ENCODE measurements at places on chromosomes 6 and 20.

GRCh38 chr6:124420116-124420840 lies 542.0 kb upstream of the RNF217 start:
- H3K27ac ChIP-seq = no peak overlapping the region
- H3K4me3 ChIP-seq = no peak overlapping the region
- H3K4me1 ChIP-seq = no peaks in the 10 kb centered on the region
- H3K27me3 ChIP-seq = no peaks in the 10 kb centered on the region

DNA sequence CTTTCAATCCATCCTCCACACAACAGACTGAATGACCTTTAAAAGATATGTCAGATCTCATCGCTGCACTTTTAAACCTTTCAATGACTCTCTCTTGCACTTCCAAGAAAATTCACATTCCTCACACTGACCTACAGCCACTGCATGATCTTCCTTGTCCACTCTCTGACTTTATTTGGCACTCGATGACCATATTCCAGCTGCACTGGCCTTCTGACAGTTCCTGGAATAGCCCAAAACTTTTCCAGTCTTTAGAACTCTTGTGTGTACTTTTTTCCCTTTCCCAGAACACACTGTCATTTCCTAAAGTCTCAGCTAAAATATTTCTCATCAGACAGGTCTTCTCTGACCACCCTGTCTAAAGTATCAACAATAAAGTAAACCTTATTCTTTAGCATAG lies 174.6 kb downstream of the ADGRG6 start:
- H3K4me1 ChIP-seq = peaks cover 9% of the 10 kb centered on the region
- H3K27me3 ChIP-seq = no peaks in the 10 kb centered on the region
- DNase-seq = no peak
- no peak overlapping the region for H3K27ac ChIP-seq
- no peak overlapping the region for H3K4me3 ChIP-seq

DNA sequence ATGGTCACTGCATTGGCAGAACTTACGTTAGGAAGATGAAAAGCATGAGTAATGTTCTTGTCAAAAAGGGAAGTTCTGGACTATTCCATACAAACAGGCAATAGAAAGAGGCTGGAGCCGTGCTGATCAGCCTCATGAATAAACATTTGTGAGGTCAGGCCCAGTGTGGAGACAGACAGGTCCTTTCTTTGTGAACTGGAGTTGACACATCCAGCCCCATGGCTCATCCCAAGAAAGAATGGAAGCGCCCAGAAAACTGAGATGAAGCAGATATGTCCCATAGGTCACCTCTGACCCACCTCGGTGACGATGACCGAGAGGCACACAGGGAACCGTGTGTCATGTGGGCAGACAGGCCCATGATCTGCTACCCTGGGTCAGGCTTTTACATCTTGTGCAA lies 276.0 kb upstream of the SGK1 start:
- no peak overlapping the region for H3K27ac ChIP-seq
- H3K4me1 ChIP-seq = no peaks in the 10 kb centered on the region
- H3K36me3 ChIP-seq = no peaks in the 10 kb centered on the region
- DNase-seq = no peak
- no peaks in the 10 kb centered on the region for H3K27me3 ChIP-seq

- peak overlapping the region; percentile 100 for H3K27ac ChIP-seq
- no peaks in the 10 kb centered on the region for H3K27me3 ChIP-seq
- no peak for DNase-seq
Measured at GRCh38 chr6:42781546-42781795, 381 bp upstream of the BICRAL start.

- DNase-seq = no peak
- no peaks in the 10 kb centered on the region for H3K4me1 ChIP-seq
- H3K4me3 ChIP-seq = no peak overlapping the region
- no peaks in the 10 kb centered on the region for H3K27me3 ChIP-seq
- H3K27ac ChIP-seq = no peak overlapping the region
- no peaks in the 10 kb centered on the region for H3K36me3 ChIP-seq
Measured at GRCh38 chr6:38192011-38192410, 372.5 kb downstream of the ZFAND3 start.

- H3K27ac ChIP-seq = no peak overlapping the region
- no peaks in the 10 kb centered on the region for H3K36me3 ChIP-seq
- no peaks in the 10 kb centered on the region for H3K27me3 ChIP-seq
- H3K4me3 ChIP-seq = no peak overlapping the region
Measured at GRCh38 chr6:148044261-148044751, 298.3 kb upstream of the SASH1 start.

GRCh38 chr6:108584323-108584722 lies 23.6 kb downstream of the FOXO3 start:
- H3K36me3 ChIP-seq = peaks cover 3% of the 10 kb centered on the region
- no peak overlapping the region for H3K4me3 ChIP-seq
- no peak overlapping the region for H3K27ac ChIP-seq
- no peak for DNase-seq
- peaks cover 26% of the 10 kb centered on the region for H3K4me1 ChIP-seq
- H3K27me3 ChIP-seq = no peaks in the 10 kb centered on the region

DNA sequence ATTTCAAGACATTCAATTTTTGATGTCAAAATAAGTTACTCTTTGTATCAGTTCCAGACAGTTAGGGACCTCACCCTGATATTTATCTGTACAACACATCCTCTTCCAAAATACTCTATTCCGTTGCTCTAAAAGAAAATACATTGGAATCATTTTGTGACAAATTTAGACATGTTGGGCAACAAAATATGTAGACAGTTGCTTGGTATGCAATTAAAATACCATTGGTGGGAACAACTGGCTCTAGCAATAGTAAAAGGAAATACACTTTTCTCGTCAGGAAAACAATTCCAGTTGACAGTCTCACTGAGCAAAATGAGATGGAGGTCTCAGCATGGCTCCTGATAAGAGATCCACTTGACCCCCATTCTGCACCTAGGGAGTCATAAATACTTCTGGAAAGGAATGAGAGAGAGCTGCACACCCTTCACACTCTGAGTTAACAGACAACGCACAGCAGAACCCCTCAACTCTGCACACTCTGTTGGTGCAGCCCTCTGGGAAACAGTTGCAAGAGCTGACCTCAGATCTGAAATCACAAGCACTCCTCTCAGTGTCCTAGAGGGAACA lies 171.3 kb upstream of the NT5E start:
- H3K4me1 ChIP-seq = no peaks in the 10 kb centered on the region
- no peak overlapping the region for H3K27ac ChIP-seq
- DNase-seq = no peak
- H3K27me3 ChIP-seq = no peaks in the 10 kb centered on the region

GRCh38 chr20:7622399-7622961 lies 317.8 kb downstream of the HAO1 start:
- no peak overlapping the region for H3K27ac ChIP-seq
- no peaks in the 10 kb centered on the region for H3K27me3 ChIP-seq
- DNase-seq = no peak
- no peaks in the 10 kb centered on the region for H3K36me3 ChIP-seq
- H3K4me1 ChIP-seq = no peaks in the 10 kb centered on the region

DNA sequence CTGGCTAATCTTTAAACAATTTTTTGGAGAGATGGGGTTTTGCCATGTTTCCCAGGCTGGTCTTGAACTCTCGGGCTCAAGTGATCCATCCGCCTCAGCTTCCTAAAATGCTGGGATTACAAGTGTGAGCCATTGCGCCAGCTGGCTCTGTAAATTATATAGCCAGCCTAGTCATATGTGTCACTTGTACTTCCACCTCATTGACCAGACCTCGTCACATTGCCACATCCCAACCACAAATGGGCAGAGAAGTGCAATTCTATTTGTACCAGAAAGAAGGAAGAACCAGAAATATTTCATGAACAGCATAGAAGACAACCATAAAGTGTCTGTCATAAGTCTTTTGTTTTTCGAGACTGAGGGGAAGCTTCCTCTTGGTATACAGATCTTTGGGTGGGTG lies 304.9 kb upstream of the RNF24 start:
- no peaks in the 10 kb centered on the region for H3K4me1 ChIP-seq
- peaks cover 9% of the 10 kb centered on the region for H3K27me3 ChIP-seq
- no peaks in the 10 kb centered on the region for H3K36me3 ChIP-seq
- H3K27ac ChIP-seq = no peak overlapping the region

DNA sequence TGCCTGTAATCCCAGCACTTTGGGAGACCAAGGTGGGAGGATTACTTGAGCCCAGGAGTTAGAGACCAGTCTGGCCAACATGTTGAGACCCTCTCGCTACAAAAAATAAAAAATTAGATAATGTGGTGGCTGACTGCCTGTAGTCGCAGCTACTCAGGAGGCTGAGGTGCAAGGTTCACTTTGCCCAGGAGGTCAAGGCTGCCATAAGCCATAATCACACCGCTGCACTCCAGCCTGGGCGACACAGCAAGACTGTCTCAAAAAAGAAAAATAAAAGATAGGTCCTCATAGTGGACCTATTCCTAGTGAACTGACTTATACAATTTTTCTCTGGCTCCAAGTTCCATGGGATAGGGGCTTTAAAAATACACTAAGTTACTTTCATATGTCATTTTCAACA lies 41.9 kb downstream of the MRS2 start:
- H3K36me3 ChIP-seq = no peaks in the 10 kb centered on the region
- no peak overlapping the region for H3K4me3 ChIP-seq
- DNase-seq = no peak
- peaks cover 7% of the 10 kb centered on the region for H3K4me1 ChIP-seq

GRCh38 chr6:19692506-19693298 lies 144.5 kb upstream of the ID4 start:
- H3K27me3 ChIP-seq = peaks cover 27% of the 10 kb centered on the region
- H3K4me3 ChIP-seq = no peak overlapping the region
- no peak overlapping the region for H3K27ac ChIP-seq
- no peak for DNase-seq

GRCh38 chr6:107599043-107599442 lies 109.1 kb downstream of the SOBP start:
- peaks cover 52% of the 10 kb centered on the region for H3K27me3 ChIP-seq
- H3K36me3 ChIP-seq = no peaks in the 10 kb centered on the region
- no peak for DNase-seq
- H3K4me1 ChIP-seq = no peaks in the 10 kb centered on the region
- H3K4me3 ChIP-seq = no peak overlapping the region

DNA sequence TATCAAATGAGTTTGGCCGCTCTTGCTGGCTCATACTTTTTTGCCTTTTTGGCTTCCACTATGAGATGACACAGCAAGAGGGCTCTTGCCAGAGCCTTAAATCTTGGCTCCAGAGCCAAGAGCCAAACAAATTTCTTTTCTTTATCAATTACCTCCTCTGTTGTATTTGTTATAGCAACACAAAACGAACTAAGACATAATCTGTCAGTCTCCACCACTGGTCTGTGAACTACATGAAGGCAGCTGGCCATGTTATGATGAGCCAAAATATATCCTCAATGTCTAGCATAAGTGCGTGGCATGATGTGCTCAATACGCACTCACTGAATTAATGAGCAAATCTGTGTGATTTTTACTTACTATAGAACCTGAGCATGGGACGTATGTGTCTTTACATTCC lies 220.0 kb upstream of the ZNF217 start:
- H3K4me3 ChIP-seq = no peak overlapping the region
- DNase-seq = no peak
- H3K36me3 ChIP-seq = no peaks in the 10 kb centered on the region
- H3K4me1 ChIP-seq = peaks cover 34% of the 10 kb centered on the region
- H3K27me3 ChIP-seq = no peaks in the 10 kb centered on the region

DNA sequence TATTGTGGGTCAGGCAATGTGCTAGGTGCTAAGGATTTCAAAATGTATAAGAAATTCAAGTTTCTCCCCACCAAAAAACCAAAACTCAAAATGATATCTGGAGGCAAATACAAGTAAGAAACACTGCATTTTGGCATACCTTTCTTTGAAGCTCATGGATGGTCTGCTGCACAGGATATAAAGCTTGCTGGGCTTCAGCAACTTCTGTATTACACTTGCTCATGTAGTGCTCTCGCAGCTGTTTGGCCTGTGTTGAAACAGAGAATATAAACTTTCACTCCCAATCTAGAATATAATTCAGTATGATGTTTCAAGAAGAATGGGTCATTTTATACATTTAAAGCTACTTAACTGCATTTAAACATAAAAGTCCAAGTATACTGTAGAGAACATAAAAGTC lies 39.6 kb downstream of the SHPRH start:
- DNase-seq = no peak
- H3K36me3 ChIP-seq = peaks cover 27% of the 10 kb centered on the region
- no peaks in the 10 kb centered on the region for H3K4me1 ChIP-seq

GRCh38 chr20:62483613-62484458 lies 8.0 kb upstream of the GATA5 start:
- H3K27me3 ChIP-seq = peaks cover 49% of the 10 kb centered on the region
- no peaks in the 10 kb centered on the region for H3K4me1 ChIP-seq

DNA sequence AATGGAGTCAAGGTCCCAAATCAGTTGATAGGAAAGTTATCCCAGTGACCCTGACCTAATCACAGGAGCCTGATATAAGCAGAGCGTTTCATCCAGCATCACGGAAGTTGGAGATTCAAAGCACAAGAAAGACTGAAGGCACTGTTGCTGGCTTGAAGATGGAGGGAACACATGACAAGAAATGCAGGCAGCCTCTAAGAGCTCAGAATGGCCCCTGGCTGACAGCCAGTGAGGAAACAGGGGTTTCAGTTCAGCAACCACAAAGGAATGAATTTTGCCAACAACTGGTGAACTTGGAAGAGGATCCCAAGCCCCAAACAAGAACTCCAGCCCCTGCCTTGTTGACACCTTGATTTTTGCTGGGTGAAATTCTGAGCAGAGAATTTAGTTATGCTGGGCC lies 778.5 kb downstream of the MAFB start:
- H3K36me3 ChIP-seq = no peaks in the 10 kb centered on the region
- H3K27me3 ChIP-seq = no peaks in the 10 kb centered on the region
- no peak for DNase-seq
- H3K27ac ChIP-seq = no peak overlapping the region

- no peak overlapping the region for H3K27ac ChIP-seq
- DNase-seq = no peak
- H3K4me1 ChIP-seq = no peaks in the 10 kb centered on the region
- H3K27me3 ChIP-seq = no peaks in the 10 kb centered on the region
Measured at GRCh38 chr6:23929201-23929600, 196.8 kb upstream of the NRSN1 start.

DNA sequence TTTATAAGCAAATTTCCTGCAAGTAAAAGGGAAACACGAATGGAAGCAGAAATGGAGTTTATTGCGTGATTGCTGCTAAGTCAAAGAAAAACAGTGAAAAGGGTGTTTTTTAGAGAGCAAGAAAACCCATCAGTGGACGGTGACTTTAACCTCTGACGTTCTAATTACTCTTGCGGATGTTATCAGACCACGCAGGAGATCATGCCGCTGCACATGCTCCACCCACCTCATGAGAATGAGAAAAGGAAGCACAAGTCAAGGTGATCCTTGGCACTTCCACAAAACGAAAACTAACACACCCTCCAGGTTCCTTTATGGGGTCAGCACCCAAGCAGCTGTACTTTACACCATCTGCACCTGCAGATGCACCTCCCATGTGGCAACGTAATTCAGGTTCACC lies 45.0 kb downstream of the LYRM4 start:
- H3K27me3 ChIP-seq = no peaks in the 10 kb centered on the region
- H3K27ac ChIP-seq = no peak overlapping the region
- DNase-seq = no peak
- no peak overlapping the region for H3K4me3 ChIP-seq

Measured in activated CD4-positive, alpha-beta T cell treated with anti-CD3 and anti-CD28 coated beads, Interleukin-2, amount 10 ng/mL, durations not matched to agents 7 days and 5 days (primary cell).